ENCODE measurements at places on chromosomes 16 and 17.
A peak's percentile ranks its signal among the peaks of the same experiment; 100 is the strongest.

DNA sequence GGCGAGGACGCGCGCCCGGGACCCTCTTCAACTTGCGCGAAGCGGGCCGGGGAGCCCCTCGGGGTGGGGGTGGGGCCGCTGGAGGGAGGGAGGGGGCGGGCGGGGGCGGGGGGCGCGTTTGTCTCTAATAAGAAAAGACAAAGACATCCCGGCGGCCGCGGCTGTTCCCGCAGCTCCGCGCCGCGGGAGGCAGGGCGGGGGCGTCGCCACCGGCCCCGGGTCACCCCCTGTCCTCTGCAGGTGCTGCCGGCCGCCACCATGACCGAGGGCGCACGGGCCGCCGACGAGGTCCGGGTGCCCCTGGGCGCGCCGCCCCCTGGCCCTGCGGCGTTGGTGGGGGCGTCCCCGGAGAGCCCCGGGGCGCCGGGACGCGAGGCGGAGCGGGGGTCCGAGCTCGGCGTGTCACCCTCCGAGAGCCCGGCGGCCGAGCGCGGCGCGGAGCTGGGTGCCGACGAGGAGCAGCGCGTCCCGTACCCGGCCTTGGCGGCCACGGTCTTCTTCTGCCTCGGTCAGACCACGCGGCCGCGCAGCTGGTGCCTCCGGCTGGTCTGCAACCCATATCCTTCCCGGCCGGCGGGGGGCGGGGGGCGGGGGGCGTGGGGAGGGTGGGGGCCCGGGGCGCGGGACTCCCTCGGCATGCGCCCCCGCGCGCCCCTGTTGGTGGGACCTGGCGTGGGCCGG lies 714 bp downstream of the CACNA1H start:
- DNase-seq, result no peak

GRCh38 chr16:73771196-73772064 lies 525.2 kb upstream of the PSMD7 start:
- no peak for DNase-seq

DNA sequence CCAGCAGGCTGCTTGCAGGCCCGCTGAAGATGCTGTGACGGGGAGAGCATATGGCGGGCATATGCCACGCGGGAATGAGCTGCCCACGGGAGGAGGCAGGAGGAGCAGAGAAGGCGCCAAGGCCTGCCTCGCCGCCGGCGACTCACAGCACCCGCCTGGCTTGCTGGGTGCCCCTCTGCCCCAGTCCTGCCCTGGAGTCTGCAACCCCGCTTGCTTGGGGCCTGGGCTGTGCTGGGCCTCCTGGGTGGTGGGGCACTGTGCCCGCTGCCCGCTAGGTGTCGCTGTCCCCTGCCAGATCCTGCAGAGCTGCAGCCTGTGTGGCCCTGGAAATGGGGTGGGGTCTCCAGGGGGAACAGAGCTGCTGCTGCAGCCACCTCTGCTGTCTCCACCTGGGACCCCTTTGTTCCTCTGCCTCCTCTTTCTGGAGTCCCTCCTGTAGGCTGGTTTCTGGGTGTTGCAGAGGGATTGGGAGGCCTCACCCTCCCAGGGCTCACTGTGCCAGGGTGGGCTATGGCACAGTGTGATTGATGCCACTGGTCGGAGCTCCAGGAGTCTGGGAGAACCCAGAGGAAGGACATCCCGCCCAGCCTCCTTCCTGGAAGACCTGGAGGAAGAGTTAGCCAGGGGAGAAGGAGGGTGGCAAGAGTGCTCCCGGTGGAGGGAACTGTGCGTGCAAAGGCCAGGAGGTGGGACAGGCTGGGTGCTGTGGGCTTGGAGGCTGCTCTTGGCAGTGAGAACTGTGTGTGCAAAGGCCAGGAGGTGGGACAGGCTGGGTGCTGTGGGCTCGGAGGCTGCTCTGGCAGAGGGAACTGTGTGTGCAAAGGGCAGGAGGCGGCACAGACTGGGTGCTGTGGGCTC lies 141.0 kb upstream of the CIBAR2 start:
- DNase-seq, result peak; percentile 20

- DNase-seq, result no peak
Observed at GRCh38 chr17:12231355-12231682, 210.6 kb downstream of the MAP2K4 start.

DNA sequence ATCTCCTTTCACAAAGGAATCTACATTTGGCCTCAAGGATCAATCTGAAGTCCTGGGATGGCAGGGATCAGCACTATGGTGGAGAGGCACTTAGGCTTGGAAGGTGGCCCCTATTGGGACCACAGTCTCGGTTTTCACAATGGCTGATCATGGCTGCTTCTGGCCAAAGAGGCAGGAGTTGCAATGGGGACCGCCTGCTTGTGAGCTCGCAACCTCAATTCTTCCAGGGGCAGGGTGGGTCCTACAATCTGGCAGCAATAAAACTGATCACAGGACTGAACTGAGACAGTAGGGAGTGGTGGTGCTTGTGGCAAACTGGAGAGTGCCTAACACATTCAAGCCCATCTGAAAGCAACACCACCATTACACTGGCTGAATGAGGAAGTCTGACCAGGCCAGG lies 83.1 kb downstream of the NETO2 start:
- no peak for DNase-seq

GRCh38 chr17:4739122-4740024 lies at the start of the genes CXCL16 and ZMYND15:
TSS of gene CXCL16 (minus strand) at chr17:4739928. CDS start at chr17:4739339, 589 bp downstream.
TSS of gene ZMYND15 (plus strand) at chr17:4739833. CDS start at chr17:4740549, 716 bp downstream.
- DNase-seq, result no peak

DNA sequence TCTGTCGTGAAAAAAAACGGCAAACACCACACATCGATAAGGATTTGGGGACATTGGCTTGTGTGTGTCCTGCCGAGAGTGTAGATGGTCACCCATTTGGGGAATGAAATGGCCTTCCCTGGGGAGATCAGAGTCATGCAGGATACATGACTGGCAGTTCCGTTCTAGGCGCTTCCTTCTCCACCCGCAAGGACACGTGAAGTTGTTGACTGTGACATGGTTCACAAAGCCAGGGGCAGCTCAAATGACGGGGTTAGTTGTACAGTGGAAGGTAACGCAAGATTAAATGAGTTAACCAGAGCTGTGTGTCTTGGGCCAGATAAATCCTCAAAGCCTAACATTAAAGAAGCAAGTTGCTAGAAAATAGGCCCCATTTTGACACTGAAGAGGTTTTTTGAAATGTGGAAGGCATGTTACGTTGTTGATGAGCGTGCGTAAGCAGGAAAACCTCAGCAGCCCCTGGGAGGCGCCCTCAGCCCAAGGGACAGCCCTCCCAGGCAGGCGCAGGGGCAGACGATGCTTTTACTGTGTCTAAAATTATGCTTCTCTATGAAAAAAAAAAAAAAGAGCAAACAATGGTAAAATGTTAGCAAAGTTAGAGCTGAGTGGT lies 35.9 kb upstream of the CHMP6 start:
- no peak for DNase-seq

DNA sequence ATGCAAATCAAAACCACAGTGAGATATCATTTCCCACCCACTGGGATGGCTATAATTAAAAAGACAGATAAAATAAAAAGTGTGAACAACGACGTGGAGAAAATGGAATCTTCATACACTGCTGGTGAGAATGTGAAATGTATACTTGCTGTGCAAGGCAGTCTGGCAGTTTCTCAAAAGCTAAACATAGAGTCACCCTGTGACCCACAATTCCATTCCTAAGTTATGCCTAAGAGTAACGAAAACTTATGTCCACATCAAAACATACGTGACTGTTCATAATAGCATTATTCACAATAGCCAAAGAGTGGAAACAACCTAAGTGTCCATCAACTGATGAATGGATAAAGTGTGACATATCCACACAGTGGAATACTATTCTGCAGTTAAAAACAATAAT lies 38.1 kb upstream of the VPS4A start:
- DNase-seq, result no peak

- DNase-seq, result no peak
Observed at GRCh38 chr17:9472541-9472940, 103.1 kb downstream of the STX8 start.

GRCh38 chr16:58306327-58306726 lies 11.5 kb upstream of the PRSS54 start:
- DNase-seq, result no peak

GRCh38 chr16:72468582-72468981 lies 296.6 kb upstream of the PMFBP1 start:
- no peak for DNase-seq

DNA sequence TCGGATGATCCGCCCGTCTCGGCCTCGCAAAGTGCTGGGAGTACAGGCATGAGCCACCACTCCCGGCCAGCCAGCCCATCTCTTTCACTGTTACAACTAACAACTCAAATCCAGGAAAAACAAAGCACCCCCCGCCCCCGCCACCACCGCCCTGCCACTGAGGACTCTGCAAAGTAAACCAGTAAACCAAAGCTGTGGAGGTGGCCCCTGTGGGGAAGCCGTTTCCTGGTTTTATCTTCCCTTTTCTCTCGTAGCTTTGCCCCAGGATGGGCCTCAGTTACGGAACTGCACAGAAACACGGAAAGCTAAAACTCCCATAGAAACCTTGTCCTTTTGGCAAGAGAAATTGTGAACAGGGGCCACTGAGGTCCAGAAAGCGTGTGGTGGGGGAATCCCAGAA lies 17.5 kb downstream of the CHMP6 start:
- DNase-seq, result no peak

- no peak for DNase-seq
Observed at GRCh38 chr17:49117587-49118230, 14.9 kb upstream of the B4GALNT2 start.

DNA sequence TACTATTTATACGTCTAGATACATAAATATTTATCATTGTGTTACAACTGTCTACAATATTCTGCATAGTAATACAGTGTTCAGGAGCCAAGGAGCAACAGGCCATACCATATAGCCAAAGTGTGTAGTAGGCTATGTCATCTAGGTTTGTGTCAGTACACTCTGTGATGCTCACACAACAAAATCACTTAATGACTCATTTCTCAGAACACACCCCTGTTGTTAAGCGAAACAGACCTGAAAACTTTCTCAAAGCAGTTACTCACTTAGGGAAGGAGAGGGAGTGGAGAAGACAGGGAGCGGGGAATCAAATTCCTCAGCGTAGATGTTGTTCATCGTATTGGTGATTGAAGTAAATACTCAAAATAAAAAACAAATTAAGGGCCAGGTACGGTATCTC lies 269.5 kb downstream of the STX8 start:
- DNase-seq, result no peak

GRCh38 chr16:30949650-30950515 lies 1.0 kb downstream of the ORAI3 start:
- DNase-seq, result no peak

GRCh38 chr16:48535369-48535787 lies 74.6 kb downstream of the N4BP1 start:
- no peak for DNase-seq

DNA sequence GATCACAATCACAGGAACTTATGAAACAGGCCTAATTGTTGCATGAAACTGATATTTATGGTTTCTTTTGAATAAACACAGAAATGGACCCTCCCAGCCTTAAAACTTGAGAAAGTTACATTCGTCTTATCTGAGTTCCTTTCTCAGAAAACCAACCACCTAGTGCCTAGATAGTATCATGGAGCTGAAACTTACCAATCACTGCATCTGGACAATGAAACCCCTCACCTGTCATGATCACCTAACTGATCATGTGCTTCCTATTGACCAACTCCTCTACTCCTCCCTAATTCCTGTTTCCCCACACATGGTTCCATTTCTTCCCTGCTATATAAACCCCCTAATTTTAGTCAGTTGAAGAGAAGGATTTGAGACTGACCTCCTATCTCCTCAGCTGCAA lies 216.1 kb downstream of the SLC39A11 start:
- DNase-seq, result no peak

GRCh38 chr17:2057175-2057759 lies 2.4 kb downstream of the HIC1 start:
- DNase-seq, result no peak

DNA sequence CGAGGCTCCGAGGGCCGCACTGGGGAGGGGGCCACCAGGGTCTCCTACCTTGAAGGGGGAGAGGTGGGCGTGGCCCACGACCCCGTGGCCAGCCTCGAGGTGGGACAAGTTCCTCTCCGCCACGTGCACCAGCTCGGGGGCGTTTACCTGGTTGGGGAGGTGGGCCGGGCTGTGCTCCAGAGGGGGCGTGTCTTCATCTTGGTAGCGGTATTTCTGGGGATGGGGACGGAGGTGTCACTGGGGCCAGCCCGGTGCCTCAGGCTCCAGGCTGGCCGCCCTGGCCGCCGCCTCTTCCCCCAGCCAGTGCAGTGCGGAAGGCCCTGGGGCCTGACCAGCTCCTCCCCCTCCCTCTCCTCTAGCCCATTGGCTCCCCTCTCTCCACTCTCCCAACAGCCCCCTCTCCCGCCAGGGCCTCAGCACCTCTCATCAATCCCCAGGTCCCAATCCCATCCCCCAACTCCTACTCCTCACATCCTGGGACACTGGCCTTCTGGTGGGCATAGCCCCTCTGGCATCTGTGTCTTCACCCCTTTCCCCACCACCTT lies 11.5 kb downstream of the DLG4 start:
- DNase-seq, result no peak

- no peak for DNase-seq
Observed at GRCh38 chr17:10814075-10814474, 10.2 kb upstream of the TMEM238L start.

- no peak for DNase-seq
Observed at GRCh38 chr17:77526259-77526711, 385.5 kb downstream of the SEC14L1 start.

- DNase-seq, result no peak
Observed at GRCh38 chr16:80994451-80994850, 12.2 kb downstream of the CMC2 start.

GRCh38 chr17:65772989-65773388 lies 211.5 kb upstream of the AXIN2 start:
- no peak for DNase-seq

DNA sequence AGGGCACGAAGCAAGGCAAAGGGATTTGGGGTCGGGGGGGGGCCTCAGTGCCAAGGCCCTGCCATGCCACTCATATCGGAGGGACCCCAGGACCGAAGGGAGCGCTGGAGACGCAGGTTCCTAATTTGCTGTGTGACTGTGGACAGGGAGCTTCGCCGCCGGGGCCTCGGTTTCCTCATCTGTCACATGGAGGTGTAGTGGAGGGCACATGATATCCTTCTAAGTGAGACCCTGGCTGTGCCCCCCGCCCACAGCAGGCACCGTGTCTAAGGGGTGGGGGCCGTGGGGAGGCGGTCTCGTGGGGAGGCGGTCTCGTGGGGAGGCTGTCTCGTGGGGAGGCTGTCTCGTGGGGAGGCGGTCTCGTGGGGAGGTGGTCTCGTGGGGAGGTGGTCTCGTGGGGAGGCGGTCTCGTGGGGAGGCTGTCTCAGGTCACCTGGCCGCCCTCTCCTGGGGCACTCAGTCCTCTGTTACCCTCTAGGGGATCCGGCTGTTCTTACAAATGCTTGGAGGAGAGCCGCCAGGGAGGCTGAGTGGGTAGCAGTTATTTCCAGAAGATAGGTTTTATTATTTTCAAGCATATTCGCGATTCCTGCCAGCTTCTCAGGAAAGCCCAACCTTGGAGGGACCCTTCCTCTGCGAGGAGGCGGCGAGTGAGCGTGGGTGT lies 205.0 kb downstream of the NTN1 start:
- no peak for DNase-seq

DNA sequence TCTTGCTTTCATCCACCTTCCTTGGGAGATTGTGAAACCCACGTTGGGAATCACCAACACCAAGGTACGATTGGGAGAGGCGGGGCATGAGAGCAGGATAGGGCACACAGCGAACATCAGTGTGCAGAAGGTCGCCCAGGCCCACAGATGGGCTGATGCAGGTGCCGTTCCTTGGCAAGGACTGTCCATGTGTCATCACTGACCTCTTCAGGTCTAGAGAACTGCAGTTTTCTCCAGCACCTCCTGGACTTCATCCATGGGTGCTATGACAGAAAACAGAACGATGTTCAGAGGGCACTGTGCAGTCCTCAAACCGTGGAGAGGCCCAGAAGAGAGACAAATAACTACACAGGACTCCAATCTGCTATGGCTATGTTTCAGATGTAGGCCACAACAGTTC lies 23.9 kb upstream of the TAT start:
- no peak for DNase-seq
